ENCODE measurements at places on chromosomes 7 and 10.

DNA sequence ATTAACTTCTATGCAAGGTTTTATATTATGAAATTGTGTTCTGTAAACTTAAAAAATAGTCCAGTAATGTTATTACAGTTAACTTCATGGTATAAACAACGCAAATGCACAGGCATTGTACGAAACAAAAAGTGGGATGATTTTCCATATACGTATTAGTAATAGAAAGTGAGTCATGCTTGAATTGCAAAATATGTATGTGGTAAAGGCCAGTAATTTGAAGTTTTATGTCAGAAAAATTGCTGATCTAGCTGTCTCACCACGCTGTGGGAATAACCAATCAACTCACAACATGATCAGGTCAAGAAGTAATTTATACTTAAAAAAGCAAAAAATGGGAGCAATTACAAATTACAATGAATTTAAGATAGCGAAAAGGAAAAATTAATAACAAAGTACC, 37.0 kb upstream of the GLI3 start:
- DNase-seq: peak; percentile 6

DNA sequence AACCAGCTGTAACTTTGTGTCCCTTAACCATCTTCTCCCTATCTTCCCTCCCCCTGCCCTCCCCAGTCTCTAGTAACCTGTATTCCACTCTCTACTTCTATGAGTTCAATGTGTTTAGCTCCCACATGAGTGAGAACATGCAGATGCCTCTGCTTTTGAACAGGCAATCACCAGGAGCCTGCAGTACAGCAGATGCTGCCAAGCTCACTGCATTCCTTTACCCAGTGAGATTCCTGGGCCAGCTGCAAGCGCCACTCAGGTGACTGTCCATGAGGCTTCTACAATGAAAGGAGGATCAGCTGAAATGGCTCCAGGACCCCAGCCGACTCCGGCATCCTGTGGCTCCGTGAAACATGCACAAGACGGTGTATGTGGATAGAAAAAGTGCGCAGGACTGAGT, 15.7 kb downstream of the GRID1 start:
- DNase-seq: no peak

GRCh38 chr7:151243408-151244195, 4.9 kb downstream of the SMARCD3 start:
- DNase-seq: no peak

- no peak for DNase-seq
These were observed 20.7 kb downstream of the PLPP4 start for GRCh38 chr10:120477743-120478141.

GRCh38 chr7:38398725-38399321, 125.4 kb upstream of the TARP start:
- peak; percentile 8 for DNase-seq

DNA sequence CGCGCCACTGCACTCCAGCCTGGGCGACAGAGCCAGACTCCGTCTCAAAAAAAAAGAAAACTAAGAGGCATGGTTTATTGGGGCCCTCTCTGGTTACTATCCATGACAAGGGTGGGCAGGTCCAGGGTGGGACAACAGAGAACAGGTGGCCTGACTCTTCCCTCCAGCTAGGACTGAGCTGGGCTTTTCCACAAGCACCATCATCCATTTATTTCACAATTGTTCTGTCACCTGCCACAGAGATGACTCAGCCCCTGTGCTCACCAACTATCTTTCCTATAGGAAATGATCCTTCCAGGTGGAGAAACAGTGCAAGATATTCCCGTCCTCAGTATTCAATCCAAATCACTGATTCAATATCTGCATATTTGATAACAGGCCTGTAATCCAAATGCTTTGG, 44.9 kb upstream of the MYL10 start:
- DNase-seq: peak; percentile 28

DNA sequence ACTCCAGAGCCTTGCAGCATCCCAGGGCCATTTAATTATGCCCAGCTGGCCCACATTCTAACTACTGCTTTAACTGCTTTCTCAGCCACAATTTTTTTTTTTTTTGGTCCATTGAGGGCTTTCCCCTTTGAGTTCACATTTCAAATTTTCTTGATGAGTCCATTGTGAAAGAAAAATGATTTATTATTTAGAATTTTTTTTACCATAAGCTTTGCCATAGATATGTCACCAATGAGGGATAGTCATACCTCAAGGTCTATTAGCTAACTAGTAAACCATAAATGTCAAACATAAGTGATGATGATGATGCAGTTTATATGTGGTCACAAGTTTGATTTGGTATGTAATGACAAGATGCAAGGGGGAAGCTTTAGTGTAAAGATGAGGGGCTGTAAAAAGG, 282.9 kb downstream of the BICC1 start:
- DNase-seq: no peak

- DNase-seq: no peak
These were observed 13.7 kb downstream of the ZMIZ2 start for GRCh38 chr7:44762300-44762699.
